ENCODE measurements at places on chromosomes 16 and 17. TPM values are rescaled to one million over a fixed set of nuclear protein-coding genes. Genes with fewer than 3 reads are reported as not detected.

Gene SLC12A3
- not detected for total RNA-seq

Gene CLEC16A
- 30.4 TPM for total RNA-seq

Gene MLYCD
- total RNA-seq = 3.7 TPM

Gene CNTROB
- total RNA-seq = 19.3 TPM

Gene LGALS9B
- total RNA-seq = not detected

Measured in placental pericyte (primary cell).